NCI-H1417 treated with DMSO at 0.1 percent for 48 hours (cell line): ENCODE measurements at places on chromosomes 4 and X.

GRCh38 chr4:22191565-22191964 is 243.0 kb upstream of the KCNIP4 start:
- no peak for DNase-seq

DNA sequence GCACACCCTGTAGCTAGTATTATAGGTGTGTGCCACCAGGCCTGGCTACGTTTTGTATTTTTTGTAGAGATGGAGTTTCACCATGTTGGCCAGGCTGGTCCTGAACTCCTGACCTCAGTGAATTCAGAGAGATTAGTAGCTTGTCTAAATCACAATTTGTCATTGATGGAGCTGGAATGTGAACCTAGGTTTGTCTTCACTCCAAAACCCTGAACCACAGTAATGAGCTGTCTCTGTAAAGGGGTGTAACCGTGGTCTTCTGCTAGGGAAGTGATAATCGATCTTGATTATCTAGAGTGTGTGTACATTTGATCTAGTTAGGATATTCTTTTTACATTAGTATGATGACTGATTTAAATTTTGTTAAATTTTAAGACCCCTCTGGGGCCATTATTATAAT is 8.3 kb downstream of the ARHGAP10 start:
- DNase-seq: no peak

DNA sequence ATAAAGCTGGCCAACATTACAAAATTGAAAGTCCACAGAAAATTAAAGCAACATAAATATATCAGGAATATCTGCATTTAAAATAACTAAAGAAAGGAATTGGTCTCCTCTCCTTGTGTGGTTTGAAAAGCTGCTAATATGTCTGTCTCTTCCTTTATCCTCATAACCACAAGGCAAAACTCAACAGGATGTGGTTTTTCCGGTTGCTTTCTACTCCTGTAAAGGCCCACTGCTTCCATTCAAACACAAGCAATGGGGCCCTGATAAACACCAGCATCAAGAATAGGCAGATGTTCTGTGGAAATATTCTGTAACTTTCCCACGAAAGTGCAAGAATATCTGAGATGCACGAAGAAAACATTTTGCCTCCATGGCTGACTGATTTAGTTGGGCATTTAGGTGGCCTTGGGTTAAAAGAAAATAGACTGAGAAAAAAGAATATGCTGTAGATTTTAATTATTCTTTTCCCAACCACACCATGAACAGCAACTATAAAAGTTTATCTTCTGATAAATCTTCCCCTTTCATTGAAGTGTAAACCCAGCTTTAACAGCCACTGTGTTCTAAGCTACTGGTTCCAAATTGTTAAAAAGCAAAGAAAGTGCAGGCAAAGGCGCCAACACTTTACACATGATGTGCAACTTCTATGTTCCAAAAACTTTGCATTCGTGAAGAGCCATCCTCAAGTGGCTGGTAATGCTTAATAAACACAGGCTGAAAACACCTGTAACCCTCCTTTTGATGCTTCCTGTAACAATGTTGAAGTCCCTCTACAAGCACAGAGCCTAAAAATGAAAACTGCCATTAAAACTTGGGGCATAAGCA is 50.5 kb upstream of the NDST3 start:
- DNase-seq: no peak

- no peak for DNase-seq
Observed at GRCh38 chr4:40986375-40986774, 228.0 kb downstream of the APBB2 start.

DNA sequence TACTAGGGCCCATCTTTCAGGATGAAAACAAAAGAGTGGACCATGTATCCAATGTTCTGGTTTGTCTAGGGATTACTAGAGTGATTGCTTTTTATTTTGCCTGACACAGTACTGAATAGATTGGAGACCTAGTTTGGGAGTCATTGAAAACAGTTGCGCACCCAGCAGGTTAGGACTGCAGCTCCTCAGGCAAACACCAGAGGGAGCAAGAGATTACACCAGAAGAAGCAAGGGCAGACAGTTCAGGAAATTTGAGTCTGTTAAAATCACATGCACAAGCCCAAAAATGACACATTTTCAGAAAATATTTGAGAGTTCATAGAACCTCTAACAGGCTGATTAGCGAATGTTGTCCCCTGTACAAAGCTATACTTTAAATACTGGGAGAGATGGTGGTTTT is 55.6 kb downstream of the CYLC1 start:
- no peak for DNase-seq

GRCh38 chr4:177386278-177386815 is 55.9 kb downstream of the AGA start:
- DNase-seq: no peak

DNA sequence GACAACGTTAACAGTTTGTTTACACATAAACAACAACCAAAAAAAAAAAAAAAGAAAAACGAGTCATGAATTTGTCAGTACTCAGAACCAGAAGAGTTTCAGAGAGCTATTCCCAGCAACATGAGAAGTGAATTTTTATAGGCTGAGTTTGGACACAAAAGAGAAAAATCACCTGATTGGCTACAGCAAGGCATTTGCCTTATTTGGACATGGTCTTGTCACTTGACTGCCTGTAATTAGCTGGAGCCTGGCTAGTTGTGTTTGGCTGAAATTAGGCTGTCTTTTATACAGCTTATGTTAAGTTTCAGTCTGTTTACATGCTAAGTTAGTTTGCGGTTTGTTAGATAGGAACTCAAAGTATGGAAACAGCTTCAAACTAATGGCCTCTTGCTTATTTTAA is 880 bp upstream of the TEX13A start:
- no peak for DNase-seq

GRCh38 chr4:109007976-109008375 is 245.1 kb upstream of the ETNPPL start:
- DNase-seq: no peak

GRCh38 chrX:9897761-9898161 is 69.4 kb upstream of the CLDN34 start:
- DNase-seq: no peak

DNA sequence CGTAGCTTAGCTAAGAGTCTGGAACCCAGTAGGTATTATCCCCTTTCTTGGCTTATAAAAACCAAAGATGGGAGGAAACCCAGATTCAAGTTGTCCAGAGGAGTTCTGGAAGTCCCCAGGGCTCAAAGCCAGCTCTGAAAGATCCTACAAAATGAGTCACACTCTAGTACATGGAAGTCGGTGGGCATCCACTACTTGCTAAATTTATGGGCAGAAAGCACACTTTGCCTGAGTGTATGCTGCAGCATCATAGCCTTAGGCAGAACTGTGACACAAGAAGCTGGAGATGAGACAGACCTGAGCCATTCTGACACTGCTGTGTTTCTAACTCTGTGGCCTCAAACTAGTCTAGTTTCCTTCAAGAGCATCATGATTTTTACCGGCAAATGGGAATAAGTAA is 429.3 kb downstream of the AFF2 start:
- DNase-seq: no peak

DNA sequence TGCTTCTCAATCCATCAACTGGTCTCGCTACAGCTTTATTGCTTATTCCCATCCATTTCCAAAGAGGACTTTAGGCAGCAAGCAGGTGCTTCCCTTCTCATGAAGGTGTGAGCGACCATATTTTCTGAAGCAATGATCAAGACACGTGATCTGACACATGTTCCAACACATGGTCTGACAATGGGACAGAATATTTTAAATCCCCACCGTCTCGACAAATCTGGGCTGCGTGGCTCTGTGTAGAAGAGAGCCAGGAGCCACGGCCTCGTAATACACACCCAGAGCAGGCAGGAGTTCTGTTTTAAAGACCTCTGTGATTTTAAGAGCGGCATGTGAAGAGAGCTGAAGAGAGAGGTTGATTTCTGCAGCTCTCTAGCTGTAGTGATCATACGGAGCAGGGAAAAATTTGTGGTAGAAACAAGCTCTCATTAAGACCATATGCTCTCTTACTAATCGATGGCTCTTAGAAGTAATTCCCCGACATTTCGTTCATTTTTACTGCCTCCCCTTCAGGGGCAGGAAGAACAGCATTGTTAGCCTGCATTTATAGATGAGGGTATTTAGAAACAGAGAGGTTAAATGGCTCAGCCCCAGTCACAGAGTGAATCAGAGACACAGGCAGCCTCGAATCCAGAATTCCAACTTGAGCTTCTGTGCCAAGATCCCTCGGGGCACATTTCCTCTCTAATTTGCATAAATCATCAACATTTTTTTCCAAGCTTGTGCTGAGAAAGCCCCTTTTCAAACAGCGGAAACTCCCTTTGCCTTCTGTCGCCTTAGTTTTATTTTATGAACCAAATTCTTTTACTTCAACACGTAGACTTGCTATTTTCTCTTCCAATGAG is 91.0 kb upstream of the BCOR start:
- no peak for DNase-seq

- DNase-seq: no peak
Observed at GRCh38 chr4:121122661-121123060, 41.5 kb downstream of the TNIP3 start.

DNA sequence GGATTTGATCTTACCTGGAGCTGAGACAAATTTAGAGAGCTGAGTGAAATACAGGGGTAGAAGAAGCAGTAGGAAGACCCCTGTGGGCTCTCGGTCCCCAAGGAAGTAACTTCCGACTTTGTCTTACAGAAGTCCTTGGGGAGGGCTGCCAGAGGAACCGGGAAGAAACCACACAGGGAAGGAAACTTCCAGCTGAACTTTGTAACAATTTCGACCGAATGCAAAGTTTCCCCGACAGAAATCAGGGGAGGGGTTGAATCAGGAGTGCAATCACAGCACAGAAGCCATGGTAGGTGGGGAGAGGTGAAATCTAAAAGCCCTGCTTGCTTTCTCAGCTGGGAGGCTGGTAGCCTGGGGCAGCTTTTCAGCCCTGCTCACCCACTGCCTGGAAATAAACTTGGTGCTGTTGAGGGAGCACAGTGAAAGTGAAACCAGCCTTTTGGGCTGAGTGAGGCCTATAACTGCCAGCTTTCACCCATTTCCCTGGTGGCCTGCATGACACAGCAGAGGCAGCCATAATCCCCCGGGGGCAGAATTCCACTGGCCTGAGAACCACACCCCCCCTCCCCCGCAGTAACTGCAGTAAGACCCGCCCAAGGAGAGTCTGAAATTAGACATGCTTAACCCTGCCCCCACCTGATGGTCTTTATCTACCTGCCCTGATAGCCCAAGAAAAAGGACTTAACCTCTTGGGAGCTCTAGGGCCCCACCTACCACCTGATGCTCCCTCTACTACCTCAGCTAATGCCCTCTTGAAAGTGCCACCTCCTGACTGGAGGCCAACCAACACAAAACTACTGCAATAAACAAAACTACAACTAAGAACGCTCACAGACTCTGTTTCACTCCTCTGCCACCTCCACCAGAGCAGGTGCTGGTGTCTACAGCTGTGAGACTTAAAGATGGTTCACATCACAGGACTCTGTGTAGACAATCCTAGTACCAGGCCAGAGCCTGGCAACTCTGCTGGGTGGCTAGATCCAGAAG is 248.2 kb downstream of the PARM1 start:
- DNase-seq: no peak

DNA sequence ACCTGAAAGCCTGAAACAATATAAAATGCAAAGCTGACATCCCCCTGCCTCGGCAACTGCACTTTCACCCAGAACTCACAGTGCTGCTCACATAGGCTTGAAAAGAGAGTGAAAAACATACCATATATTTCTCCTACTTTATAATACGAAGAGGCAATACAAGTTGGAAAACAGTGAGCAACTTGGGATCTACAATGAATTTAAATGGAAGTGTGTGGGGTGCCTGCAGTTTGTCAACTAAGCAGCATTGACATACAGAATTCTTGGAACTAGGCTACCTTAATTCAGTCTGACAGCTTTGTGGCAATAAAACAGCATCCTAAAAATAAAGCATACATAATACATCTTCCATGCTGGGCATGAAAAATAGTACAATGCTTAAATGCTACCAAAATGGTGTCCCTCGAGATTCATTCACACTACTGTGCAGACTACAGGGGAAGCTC is 8.0 kb downstream of the GASK1B start:
- no peak for DNase-seq

DNA sequence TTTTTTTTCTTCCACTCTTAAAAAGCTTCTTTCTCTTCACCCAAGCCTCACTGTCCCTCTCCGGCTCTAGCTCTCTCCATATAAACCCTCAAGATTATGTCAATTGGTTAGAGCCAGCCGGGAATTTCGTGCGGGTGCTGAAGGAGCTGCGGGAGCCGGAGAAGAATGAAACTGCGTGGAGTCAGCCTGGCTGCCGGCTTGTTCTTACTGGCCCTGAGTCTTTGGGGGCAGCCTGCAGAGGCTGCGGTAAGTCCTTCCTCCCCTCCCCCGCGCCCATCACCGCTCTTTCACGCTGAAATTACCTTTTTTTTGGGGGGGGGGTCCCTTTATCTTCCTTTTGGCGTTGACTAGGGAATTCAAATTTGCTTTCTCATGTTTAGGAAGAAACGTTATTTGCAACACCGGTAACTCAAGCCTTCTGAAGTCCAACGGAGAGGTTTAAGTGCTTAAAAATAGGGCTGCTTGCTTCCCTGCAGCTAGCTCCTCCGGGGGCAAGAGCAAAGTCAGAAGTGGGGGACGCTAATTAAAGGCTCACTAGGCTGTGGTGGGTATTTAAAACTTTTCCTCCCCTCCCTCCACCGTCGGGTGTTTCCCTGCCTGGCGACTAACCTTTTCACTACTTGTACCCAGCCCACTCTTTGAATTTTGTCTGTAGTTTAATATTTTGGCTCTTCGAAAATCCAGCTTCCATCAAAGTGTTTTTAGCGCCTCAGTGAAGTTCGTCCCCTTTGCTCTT is 491 bp downstream of the COL4A5 start:
- DNase-seq: no peak
